ENCODE measurements at places on chromosomes 6 and 20.

GRCh38 chr6:70764706-70765105 lies 97.0 kb downstream of the SMAP1 start:
- DNase-seq: no peak

DNA sequence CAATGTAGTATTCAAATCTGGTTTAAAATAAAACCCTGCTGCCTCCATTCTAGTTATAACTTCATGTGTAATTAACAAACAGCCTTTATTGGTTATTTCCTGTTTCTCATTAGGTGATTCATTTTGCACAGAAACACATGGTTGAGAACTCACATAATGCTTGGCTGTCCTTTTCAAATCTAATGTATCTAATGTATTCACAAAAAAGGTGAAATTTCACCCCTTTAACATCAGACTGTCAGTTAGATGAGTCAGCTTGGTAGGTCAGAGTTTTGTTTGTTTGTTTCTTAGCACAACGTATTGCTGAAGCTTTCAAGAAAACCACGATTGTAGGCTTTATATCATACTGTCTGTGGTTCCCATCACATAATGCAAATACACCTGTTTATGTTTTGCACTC lies 78.7 kb upstream of the TMEM30A start:
- no peak for DNase-seq

DNA sequence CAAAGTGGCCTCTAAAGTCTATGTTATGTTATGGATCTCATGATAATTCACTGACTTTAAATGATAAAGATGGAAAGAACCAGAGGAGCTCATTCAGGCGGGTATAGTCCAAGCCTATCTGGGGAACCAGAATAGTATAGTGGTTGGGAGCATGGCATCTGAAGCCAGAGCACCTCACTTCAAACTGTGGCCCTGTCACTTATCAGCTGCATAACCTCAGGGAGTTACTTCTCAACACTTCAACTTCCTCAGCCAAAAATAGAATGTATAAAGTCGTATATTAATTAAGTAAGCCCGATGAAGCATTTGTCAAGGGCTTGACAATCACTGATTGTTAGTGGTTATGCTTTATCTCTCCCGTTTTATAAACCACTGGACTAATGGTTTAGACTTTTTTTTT lies 112.7 kb downstream of the RTN4IP1 start:
- DNase-seq: no peak

DNA sequence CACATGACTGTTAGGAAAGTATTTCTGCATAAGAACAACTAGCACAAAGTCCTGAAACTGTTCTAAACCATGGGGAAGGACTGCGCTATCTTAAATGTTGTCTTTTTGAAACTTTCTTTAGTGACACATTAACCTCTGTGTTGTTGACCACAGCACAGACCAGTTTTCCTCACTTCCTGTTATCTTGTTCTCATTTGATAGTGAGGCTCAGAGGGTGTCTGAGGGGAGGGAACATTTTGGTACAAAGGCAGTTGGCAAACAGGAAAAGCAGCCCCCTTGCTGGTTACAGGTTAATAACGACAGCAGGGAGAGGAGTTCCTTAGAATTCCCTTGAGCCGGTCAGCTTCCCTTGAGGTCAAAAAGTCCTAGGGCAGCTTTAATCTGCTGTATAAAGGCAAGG lies 143.5 kb upstream of the BMP2 start:
- DNase-seq: peak; percentile 90

- DNase-seq: no peak
Observed at GRCh38 chr6:142507065-142507464, 205.3 kb downstream of the ADGRG6 start.

GRCh38 chr20:59170406-59171349 lies 7.1 kb downstream of the ZNF831 start:
- DNase-seq: peak; percentile 19

- no peak for DNase-seq
Observed at GRCh38 chr6:151627689-151628444, 134.1 kb downstream of the CCDC170 start.

DNA sequence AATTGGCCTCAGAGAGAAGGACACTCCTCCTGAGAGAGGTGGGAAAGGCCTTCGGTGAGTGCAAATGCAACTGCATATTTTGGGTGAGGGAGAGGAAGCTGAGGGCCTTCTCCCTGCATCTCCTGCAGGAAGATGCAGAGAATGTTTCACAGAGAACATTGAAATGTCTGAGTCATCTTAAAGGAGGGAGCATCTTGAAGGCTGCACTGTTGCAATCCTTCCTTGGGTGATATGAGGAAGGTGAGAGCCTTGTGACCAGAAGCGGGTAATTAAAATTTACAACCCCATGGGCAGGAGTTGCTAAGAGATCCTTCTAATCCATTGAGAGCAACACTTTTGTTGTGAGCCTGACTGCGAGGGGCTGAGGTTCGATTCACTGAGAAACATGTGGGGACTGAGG lies 375.7 kb upstream of the MARCKS start:
- DNase-seq: peak; percentile 52

GRCh38 chr6:157637941-157638662 lies 184.9 kb upstream of the SNX9 start:
- no peak for DNase-seq

DNA sequence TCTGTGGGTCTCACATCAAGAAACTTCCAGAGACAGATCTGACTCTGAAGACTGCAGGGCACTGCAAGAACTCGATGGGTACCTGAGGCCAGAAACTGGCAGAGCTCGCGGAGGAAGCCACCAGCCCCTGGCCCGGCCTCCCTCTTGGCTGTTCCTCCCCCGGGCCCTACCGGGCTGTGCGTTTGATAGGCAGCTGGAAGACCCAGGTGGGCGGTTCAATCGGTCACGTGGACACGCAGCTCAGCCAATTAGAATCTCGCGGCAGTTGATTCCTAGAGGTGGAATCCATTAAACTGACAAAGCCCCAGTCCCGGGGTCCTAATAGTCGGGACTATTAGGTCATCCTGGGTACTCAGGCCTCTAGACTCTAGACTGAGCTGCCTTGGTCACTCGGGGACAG lies 154.2 kb upstream of the PROKR2 start:
- DNase-seq: no peak

GRCh38 chr6:37077905-37078296 lies 72.4 kb downstream of the FGD2 start:
- peak; percentile 58 for DNase-seq
